Fibroblast of skin of scalp (primary cell): ENCODE measurements at places on chromosomes 12 and 14.

DNA sequence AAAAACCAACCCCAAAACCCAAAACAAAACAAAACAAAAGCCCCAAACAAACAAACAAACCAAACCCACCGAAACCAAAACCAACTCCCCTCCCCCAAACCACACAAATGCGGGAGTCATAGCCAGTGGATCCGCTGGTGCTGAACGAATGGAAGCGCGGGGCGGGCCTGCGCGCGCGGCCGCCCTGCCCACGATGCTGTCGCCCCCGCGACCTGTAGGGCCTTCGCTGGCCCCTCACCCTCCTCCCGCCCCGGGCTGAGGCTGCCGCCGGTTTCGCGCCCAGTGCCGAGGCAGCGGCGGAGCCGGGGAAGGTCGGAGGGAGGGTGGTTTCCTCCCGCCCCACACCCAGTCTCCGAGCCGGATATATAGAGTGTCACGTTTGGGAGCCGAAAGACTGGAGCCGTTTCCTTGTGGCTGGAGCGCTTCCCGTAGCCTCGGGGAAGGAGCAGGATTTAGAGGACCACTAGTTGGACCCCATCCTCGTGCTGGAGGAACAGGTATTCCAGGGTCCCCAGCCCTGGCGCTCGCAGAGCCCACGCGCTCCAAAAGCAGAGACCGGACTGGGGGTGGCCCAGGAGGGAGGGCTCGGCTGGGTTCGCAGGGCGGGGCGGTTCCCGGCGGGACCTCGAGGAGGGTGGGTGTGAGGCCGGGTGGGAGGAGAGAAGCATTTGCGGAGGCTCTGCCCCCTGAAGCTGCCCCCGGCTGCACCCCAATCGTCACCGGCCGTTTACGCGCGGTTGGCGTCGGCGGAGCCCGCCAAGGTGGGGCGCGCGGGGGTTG lies at the start of gene FAR2:
Gene FAR2 (plus strand): TSS at position 368 of the 780 bp plus-strand sequence. CDS start 121,172 bp downstream, outside the sequence.
- peak; percentile 60 for DNase-seq

DNA sequence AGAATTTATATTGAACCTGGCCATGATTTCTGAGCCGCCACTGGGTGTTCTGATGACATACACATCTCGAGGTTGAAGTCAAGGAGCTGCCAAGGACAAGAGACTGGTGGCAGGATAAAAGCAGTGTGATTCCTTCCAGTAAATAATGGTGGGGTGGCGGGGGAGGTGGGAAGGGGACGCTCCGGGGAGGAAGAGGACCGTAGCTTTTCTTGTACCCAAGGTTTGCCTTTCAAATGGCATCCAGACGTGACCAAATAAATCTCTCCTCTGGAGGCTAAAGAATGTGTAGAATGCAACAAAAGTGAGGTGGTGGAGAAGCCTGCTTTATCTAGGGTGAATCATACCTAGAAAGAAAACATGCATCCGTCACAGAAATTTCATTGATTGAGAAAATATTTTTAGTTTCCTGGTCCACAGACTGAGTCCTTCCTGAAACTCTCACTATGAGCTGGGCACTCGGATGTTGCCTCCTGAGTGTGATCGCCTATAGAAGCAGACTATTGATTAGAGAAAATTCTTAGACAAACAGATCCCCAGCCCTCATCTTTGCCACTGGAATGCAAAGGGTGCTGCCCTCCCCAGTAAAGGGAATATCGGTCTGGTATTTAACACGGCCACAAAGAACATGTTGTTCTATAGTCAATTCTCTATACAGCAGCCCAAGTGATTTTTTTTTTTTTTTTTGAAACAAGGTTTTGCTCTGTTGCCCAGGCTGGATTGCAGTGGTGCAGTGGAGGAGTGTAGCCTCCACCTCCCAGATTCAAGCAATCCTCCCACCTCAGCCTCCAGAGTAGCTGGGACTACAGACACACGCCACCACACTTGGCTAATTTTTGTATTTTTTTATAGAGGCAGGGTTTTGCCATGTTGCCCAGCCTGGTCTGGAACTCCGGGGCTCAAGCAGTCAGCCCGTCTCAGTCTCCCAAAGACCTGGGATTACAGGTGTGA lies 112.1 kb downstream of the DPF3 start:
- DNase-seq: peak; percentile 87

- no peak for DNase-seq
Observed at GRCh38 chr12:29544428-29545101, 47.1 kb upstream of the OVCH1 start.

DNA sequence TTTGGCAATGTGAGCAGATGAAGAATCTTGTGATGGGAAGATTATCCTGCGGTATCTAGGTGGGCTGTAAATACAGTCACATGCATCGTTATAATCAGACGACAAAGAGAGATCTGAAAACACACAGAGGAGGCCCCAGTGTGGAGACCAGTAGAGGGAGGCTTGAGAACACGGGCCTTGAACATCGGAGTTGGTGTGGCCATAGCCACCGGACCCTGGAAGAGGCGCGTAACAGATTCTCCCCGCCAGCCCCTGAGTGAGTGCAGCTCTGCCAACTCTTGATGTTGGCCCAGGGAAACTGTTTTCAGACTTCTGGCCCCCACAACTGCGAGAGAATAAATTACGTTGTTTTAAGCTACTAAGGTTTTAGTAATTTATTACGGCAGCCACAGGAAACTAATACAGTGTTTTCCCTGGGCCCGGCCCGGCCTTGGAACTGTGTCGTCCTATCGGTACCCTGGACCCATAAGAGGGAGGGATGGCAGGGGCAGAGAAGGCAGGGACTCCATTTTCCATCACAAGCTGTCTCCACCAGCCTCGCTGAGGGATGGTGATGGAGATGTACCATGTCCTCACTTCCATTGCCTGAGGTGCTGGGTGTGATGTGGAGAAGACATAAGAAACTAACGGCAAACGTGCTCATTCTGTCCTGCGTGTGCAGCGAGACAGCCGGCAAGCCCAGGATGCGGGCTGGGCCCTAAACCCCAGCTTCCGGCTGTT lies 91.6 kb downstream of the NTF3 start:
- DNase-seq: no peak

DNA sequence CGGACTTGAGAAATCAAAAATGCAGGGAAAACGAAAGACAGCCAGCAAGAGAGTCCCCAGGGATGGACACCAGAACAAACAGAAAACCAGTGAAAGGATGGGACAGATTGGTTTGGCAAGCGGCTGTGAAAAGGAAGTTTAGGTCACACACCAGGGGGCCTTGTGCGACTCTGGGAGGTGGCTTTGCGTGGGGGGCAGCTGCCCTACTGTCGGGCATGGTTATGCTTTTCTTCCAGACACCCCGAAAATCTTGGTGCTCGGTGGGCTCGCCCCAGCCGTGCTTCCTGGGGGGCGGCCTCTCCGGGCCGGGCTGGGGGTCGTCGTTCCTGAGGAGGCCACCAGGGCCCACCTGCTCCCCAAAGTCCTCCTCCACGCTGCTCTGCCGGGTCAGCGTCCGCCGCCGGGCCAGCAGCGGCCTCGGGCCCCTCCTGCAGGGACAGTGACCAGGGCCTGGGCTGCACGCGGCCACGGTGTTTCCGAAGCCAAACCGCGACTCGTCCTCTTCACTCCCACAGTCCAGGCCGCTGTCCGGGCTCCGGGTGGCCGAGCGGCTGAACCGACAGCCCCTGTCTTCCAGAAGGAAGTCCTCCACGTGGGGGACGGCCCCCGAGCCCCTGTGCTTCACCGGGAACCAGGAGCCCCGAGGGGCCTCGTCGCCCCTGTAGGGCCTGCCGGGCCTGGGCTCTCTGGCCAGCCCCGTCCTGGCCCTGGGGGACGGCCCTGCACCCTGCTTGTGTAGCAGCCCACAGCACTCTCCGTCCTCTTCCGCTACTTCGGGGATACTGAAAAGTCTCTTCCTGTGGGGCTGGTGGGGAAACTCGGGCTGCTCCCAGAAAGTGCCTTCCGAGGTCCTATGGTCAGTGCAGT lies 86.5 kb downstream of the PIWIL1 start:
- no peak for DNase-seq

GRCh38 chr12:75488553-75488952 lies 8.0 kb downstream of the GLIPR1 start:
- peak; percentile 59 for DNase-seq

DNA sequence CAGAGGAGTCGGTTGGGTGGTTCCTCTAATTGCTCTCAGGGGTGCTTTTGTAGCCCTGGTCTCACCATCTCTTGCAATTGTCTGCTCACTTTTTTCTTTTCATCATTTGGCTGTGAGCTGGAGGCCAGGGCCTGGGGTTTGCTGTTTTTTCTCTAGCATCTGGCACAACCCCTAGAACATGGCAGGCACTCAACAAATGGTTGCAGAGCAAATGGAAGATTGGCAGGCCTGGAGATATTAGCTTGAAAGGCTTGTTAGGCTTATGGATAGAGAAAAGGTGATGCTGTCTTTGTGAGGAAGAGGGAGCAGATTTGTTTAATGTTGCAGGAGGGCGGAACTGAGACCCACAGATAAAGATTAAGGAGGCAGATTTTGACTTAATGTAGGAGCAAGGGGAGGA lies 47.0 kb downstream of the GALNT8 start:
- no peak for DNase-seq

GRCh38 chr12:116385486-116386217 lies 108.2 kb upstream of the MED13L start:
- no peak for DNase-seq

- no peak for DNase-seq
Observed at GRCh38 chr12:46982629-46983392, 96.6 kb upstream of the PCED1B start.

DNA sequence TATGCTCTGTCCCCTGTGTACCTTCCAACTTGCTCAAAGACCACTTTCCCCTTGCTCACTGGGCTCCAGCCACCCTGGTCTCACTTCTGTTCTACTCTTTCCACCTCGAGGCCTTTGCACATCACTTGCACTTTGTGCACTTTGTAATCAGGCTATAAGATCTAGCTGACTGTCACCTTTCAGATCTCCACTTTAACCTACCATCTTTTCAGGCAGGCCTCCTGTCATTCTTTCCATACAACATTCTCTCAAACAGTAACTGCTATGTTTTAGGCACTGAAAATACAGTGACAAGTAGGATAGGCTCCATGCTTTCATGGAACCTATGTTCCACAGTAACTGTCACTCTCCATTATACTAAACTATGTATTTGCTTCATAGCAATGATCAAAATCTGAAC lies 14.0 kb downstream of the CPM start:
- DNase-seq: no peak

DNA sequence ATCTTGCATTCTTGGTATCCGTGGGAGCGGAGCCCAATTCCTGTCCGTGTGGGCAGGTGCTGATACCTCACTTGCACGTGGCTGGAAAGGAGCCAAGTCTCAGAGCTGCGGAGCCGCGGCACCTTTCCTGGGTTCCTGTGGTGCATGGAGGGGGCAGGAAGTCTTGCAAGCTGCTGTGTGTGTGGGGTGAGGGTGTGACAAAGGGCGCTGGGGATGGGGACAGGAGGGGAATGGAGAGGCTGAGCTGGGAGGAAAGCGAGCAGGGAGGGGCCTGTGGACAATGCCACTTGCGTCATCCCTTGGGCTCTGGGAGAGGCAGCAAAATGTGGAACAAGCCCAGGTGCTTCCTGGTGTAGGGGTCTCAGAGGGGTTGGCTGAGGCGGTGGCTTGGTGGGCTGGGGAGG lies 86.7 kb downstream of the CALM1 start:
- no peak for DNase-seq

- peak; percentile 68 for DNase-seq
Observed at GRCh38 chr12:121214855-121215745, 5.2 kb downstream of the P2RX4 start.

DNA sequence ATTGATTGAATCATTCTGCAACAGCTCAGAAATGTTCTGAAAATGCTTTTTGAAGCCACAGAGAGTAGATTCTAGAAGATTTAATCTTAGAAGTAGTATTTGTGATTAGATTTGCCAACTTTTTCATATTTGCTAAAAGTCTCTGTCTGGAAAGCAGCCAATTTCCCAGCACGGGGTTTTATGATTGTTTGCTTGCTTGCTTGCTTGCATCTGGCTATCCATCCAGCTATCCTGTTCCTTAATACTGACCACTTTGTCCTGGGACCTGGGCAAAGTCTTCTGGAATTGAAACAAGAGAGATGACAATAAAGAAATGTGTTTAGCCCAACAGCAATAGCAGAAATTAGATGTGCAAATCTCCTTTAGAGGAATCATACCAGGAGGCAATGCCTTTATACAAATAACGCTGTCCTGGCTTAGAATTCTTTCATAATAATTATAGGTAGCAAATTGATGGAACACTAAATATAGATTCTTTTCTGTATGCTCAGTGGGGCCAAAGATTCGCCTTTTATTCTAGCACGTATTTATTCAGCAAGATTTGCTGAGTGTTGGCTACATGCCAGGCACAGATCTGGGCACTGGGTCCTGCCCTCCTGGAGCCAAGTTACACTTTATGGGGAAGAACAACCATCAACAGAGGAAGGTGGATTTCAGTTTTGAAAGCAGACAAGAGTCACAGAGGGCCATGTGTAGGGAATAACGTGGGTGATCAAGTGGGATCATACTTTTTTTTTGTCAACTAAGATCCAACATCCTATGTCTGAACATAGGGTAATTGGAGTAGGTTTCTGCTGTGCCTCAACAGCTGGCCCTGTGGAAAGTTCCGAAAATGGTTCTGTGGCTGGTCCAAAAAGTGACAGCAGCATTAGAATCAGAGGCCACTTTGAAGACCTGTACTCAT lies 25.3 kb downstream of the MYBPC1 start:
- no peak for DNase-seq

DNA sequence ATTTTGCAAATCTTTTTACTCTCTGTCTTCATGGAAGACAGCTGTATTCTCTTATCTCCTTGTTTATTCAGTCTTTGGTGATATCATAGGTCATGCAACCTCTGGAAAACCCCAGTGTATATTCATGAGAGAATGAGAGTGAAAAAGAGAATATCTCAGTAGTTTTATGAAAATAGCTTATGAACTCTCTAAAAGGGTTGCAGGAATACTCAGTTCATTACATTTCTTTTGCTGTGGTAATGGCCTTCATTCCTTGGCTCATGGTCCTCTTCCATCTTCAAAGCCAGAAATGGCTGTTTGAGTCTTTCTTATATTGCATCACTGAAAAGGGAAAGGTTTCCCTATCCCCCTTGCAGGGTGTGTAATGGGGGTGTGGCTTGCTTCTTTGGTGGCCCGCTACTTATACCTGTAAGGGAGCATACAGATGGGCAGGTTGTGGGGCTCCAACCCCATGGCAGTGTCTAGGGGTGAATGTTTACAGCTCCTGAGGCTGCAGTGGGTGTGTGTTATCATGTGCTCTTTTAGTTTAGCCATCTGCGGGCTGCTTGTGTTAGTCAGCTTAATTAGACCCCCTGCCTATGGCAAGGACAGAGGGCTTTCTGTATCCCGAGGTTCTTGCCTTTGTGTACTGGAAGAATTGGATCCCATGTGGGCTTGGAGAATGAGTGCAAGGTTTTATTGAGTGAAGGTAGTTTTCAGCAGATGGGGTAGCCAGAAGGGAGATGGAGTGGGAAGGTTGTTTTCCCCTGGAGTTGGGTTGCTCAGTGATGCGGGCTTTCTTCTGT lies 150.2 kb downstream of the CCDC91 start:
- no peak for DNase-seq
